GM23248 (cell line): ENCODE measurements at places on chromosomes 1 and 21. TPM values are rescaled to one million over a fixed set of nuclear protein-coding genes. Genes with fewer than 3 reads are reported as not detected.

GRCh38 chr1:11354893-11355553 lies 82.0 kb downstream of the UBIAD1 start:
- H3K4me1 ChIP-seq, result no peaks in the 10 kb centered on the region
- no peak overlapping the region for H3K4me3 ChIP-seq
- H3K36me3 ChIP-seq, result no peaks in the 10 kb centered on the region
- no peaks in the 10 kb centered on the region for H3K27me3 ChIP-seq
- DNase-seq, result no peak
- H3K27ac ChIP-seq, result no peak overlapping the region

- no peak for DNase-seq
- H3K4me3 ChIP-seq, result no peak overlapping the region
- H3K27ac ChIP-seq, result no peak overlapping the region
- H3K27me3 ChIP-seq, result no peaks in the 10 kb centered on the region
These were observed 47.6 kb downstream of the SSBP3 start for GRCh38 chr1:54358503-54359168.

DNA sequence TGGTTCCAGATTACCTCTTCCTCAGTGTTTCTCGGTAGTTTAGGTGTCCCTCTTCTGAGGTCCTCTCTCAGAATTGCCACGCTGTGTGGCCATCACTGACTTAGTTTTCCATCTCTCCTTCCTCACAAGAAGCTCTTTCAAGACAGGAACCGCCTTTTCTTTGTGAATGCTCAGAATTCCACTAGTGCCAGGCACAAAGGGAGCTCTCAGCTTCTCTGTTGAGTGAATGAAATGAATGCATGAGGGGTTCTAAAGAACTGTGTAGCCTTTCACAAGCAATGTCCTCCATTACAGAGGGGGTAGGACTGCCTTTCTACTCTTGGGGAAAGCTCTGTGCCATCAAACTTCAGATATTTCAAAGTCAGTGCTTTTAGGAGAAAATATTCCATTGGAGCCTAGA lies 546.8 kb downstream of the RWDD3 start:
- H3K36me3 ChIP-seq, result no peaks in the 10 kb centered on the region
- no peaks in the 10 kb centered on the region for H3K27me3 ChIP-seq
- no peak overlapping the region for H3K27ac ChIP-seq
- H3K4me3 ChIP-seq, result no peak overlapping the region

GRCh38 chr1:158112994-158113758 lies 67.5 kb upstream of the CD1D start:
- peak overlapping the region; percentile 69 for H3K4me3 ChIP-seq
- H3K4me1 ChIP-seq, result no peaks in the 10 kb centered on the region
- peak; percentile 68 for DNase-seq
- H3K27me3 ChIP-seq, result no peaks in the 10 kb centered on the region
- H3K27ac ChIP-seq, result no peak overlapping the region
- no peaks in the 10 kb centered on the region for H3K36me3 ChIP-seq

DNA sequence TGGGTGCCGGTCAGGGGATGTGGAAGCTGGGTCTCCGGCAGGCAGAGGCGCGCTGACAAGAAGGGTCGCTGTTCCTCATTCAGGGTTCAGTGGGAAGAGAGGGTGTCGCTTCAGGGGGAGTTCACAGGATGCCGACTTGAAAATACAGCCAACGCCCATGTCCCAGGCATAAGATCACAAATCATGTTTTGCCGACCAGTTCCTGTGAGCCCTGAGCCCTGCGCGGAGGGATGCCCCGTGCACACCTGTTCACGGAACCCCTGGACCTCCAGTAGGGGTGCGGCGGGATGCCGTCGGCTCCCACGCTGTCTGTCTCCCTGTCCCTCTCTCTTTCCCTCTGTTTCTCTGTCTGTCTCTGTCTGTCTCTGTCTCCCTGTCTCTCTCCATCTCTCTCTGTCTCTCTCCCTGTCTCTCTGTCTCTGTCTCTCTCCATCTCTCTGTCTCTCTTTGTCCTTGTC lies 26.8 kb downstream of the TP73 start:
- no peak for DNase-seq
- H3K36me3 ChIP-seq, result no peaks in the 10 kb centered on the region
- H3K4me1 ChIP-seq, result no peaks in the 10 kb centered on the region

DNA sequence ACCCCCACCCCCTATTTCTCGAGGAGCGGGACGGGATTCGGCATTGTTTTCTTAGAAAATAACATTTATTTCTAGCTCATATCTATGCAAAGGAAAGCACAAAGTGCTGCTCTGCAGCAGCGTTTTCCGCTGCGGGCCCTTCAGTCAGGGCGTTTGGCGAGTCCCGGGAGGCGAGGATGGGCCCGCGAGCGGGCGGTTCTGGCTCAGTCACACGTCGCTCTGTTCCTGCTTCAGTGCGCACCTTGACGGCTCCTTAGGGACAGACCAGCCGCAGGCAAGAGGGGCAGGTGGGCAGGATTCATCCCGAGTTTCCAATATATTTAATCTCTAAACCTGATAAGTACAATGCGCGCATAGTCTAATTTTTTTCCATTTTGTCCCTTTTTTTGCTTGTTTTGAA lies 5.7 kb downstream of the DMRTA2 start:
- no peak for DNase-seq
- H3K4me3 ChIP-seq, result no peak overlapping the region
- H3K27ac ChIP-seq, result no peak overlapping the region
- no peaks in the 10 kb centered on the region for H3K4me1 ChIP-seq
- peaks cover 96% of the 10 kb centered on the region for H3K27me3 ChIP-seq
- no peaks in the 10 kb centered on the region for H3K36me3 ChIP-seq

DNA sequence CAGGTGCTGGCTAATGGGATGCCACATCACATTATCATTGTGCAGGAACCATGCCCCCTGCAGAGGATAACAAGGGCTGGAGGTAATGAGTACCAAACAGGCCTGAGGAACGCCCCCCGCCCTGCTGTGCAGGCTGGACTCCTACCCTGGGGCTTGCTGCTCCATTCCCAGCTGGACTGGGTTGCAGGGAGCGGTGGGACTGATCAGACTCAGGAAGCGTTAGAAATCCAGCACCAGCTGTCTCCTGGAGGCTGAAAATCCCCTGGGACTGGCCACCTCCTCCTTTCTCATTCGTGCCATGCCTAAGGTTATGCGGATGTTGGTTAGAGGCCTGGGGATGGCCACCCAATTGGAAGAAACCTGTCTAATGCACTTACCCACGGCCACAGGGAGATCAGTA lies 36.9 kb upstream of the POU3F1 start:
- no peak for DNase-seq
- no peaks in the 10 kb centered on the region for H3K36me3 ChIP-seq
- H3K4me3 ChIP-seq, result no peak overlapping the region
- H3K27ac ChIP-seq, result no peak overlapping the region
- no peaks in the 10 kb centered on the region for H3K4me1 ChIP-seq

DNA sequence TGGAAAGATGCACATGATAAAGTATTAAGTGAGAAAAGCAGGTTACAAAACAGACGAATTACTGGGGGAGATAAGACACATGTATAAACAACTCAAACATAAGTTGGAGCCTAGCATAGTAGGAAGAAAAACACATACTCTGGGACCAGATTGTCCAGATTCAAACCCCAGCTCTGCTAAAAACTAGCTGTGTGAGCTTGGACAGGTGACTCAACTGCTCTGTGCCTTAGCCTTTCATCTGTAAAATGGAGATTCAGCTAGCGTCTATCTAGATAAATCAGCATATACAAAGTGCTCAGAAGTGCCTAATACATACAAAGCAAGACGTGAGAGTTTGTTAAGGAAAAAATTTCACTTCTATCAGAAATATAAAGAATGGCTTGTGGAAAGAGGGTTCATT lies 254.0 kb upstream of the POU3F1 start:
- 0 out of 2 replicates have a peak, but pooled peaks cover 8% of the 10 kb centered on the region for H3K27me3 ChIP-seq
- no peak for DNase-seq
- H3K4me1 ChIP-seq, result no peaks in the 10 kb centered on the region
- H3K27ac ChIP-seq, result no peak overlapping the region

DNA sequence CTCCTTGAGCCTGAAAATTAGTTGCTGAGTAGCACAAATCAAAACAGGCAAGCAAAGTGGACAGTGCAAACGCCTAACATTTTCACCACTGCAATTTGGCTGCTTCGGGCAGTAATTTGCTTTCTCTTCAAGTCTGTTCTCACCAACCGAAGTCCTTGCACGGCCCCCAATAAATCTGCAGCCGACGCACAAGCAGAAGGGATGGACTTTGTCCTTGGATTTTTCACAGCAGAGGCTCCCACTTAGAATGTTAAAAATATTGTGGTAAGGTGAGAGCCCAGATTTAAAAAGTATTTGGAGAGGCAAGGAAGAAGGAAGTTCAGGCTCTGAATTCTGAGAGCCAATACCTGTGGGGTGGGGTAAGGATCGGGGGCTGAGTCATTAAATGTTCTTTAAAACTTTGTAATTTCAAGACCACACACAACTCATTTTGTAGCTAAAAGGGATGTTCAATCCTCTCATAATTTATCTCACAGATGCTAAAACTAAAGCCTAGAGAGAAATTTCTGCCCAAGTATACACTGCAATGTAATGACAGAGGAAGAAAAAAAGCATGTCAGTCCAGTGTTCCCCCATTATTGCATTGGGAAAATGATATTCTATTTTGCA lies 6.2 kb downstream of the CD247 start:
- H3K27ac ChIP-seq, result no peak overlapping the region
- no peak for DNase-seq
- H3K4me3 ChIP-seq, result no peak overlapping the region
- peaks cover 16% of the 10 kb centered on the region; the same call in 1 of the 2 replicates for H3K27me3 ChIP-seq

DNA sequence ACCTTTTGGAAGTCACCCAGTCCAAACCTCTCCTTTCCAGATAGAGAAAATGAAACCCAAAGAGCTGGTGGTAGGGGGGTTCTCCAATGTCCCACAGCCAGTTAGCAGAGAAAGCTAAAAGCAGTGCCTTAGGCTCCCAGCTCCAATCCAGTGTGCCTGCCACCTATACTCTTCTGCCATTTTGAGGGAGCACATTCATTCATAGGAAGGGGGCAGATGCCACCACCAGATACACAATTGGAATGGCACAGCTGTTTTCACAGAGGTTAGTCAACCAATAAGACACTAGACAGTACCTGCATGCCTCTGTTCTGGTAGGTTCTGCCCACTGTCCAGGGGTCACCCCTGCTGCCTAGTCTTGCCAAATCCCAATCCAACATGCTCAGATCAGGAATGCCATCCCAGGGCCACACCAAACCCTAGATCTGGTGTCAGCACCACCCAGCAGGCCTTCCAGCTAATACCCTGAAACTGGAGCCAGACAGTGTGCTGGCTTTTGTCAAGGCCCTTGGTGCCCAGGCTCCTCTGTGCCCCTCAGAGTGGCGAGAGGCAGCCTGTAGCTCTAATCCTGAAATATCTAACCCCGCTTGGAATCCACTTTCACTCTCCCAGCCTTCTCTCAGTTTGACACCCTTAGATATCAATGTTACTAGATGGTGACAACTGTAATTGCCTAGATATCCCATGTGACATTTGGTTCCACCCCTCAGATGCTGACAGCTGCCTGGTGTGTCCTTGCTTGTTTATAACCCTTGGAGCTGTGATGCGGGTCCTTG lies 178.6 kb downstream of the TGFBR3 start:
- H3K27ac ChIP-seq, result no peak overlapping the region
- 0 out of 2 replicates have a peak, but pooled peaks cover under 1% of the 10 kb centered on the region for H3K4me1 ChIP-seq
- H3K36me3 ChIP-seq, result peaks cover 10% of the 10 kb centered on the region
- DNase-seq, result no peak

DNA sequence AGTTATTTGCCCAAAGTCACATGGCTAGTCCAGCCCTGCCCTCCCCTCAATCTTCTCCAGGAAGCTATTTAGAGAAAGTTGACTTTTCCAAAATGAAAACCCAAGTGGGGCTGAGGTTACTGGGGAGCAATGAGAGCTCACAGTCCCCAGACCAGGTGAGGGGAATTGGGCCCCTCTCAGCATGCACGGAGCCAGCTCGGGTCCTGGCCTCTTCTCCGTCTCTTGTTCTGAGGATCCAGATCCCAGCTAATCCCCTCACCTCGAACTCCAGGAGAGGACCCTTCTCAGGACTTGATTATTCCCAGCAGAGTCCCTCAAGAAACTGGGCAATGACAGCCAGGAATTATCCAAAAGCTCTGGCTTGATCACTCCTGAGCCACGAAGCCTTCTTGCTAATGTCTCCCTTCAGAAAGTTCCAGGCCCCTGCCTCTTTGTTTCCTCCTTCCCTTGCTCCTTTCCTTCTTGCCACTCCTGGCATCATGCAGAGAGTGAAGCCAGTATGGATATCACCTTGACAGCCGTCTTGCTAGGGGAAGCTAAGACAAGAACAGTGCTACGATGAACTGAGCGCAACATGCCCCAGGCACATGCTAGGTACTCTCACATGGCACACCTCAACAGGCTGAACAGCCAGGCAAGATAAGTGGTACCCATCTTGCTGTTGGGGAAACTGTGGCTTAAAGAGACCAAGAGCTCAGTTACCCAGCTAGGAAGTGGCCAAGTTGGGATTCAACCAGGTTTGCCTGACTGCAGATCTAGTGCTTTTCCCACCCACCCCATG lies 51.9 kb downstream of the KLHDC7A start:
- no peaks in the 10 kb centered on the region for H3K36me3 ChIP-seq
- H3K4me3 ChIP-seq, result no peak overlapping the region
- no peak for DNase-seq
- no peaks in the 10 kb centered on the region for H3K4me1 ChIP-seq
- H3K27me3 ChIP-seq, result peaks cover 5% of the 10 kb centered on the region; the same call in 1 of the 2 replicates

DNA sequence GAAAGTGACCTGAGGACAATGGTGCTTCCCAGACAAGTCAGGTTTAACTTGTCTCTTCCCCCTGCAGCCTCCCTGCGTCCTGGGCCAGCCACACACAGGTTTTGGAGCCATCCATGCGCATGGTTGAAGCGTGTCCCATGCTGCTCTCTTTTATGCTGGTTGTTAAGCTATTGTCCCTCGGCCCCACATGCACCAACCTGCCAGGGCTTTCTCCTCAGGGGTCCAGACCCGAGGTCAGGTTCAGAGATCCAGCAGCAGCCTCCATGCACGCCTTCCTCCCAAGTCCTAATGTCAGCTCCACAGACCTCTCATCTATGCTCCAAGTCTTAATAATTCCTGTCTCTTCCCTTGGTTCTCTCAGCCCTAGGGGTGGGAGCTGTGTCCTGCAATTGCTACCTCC lies 1.6 kb downstream of the ABCA4 start:
- H3K27ac ChIP-seq, result no peak overlapping the region
- H3K36me3 ChIP-seq, result no peaks in the 10 kb centered on the region
- H3K4me1 ChIP-seq, result peaks cover 12% of the 10 kb centered on the region
- DNase-seq, result no peak

KRTAP26-1 gene
- not detected in 2 replicates for total RNA-seq

LCE1D gene
- not detected in 2 replicates for total RNA-seq

RPRD2 gene
- 7.6 and 7.8 TPM in 2 replicates for total RNA-seq

CLEC20A gene
- not detected in 2 replicates for total RNA-seq

OR2T33 gene
- not detected in 2 replicates for total RNA-seq

CEP104 gene
- 12.3 and 14.8 TPM in 2 replicates for total RNA-seq

RAVER2 gene
- 2.4 and 5.1 TPM in 2 replicates for total RNA-seq

MMEL1 gene
- total RNA-seq, result not detected in 2 replicates

RNF186 gene
- not detected in 2 replicates for total RNA-seq
